ENCODE measurements at places on chromosomes 1 and 21. TPM values are rescaled to one million over a fixed set of nuclear protein-coding genes. Genes with fewer than 3 reads are reported as not detected.

Gene SERPINC1
- not detected for total RNA-seq

Gene NT5C1A
- not detected for total RNA-seq

Gene RNF186
- not detected for total RNA-seq

Gene OR2L13
- not detected for total RNA-seq

Gene SHISA4
- total RNA-seq, result 9.8 TPM

Gene ADGRL2
- total RNA-seq, result 103 TPM

Gene CR1L
- total RNA-seq, result not detected

Gene PRDM16
- 1.5 TPM for total RNA-seq

Gene FCMR
- total RNA-seq, result 0.73 TPM

GRCh38 chr1:220775240-220775853 lies 11.4 kb upstream of the MTARC1 start:
- no peaks in the 10 kb centered on the region for H3K27me3 ChIP-seq
- no peaks in the 10 kb centered on the region for H3K36me3 ChIP-seq
- no peaks in the 10 kb centered on the region for H3K4me1 ChIP-seq
- no peak for DNase-seq
- no peak overlapping the region for H3K4me3 ChIP-seq
- no peak overlapping the region for H3K27ac ChIP-seq

DNA sequence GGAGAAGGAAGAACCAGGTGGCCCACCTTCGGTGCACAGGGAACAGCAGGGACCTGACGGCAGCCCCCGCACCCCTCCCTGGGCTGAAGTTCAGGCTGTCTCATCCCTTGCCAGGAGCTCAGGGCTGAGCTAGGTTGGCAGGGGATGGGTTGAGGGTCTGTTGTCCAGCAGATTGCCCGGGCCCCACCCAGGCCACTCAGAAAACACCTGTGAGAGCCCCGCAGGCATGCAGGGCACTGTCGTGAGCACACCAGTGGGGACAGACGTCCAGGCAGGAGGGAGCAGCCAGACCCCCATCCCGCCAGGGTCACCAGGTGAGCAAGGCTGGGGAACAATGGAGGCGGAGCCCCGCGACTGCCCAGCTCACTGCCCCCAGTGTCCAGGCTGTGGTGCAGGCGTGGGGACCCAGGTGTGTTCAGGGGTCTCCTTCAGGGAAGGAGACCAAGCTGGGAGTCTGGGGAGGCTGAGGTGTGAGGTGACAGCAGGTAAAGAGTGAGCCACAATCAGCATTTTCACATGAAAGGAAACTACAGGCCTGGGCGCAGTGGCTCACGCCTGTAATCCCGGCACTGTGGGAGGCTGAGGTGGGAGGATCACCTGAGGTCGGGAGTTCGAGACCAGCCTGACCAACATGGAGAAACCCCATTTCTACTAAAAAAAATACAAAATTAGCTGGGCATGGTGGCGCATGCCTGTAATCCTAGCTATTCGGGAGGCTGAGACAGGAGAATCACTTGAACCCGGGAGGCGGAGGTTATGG lies 9.4 kb upstream of the SAMD11 start:
- no peak overlapping the region for H3K27ac ChIP-seq
- H3K36me3 ChIP-seq, result no peaks in the 10 kb centered on the region
- DNase-seq, result no peak
- H3K4me3 ChIP-seq, result no peak overlapping the region

GRCh38 chr1:17984583-17984982 lies 123.0 kb upstream of the IGSF21 start:
- no peak overlapping the region for H3K27ac ChIP-seq
- no peaks in the 10 kb centered on the region for H3K4me1 ChIP-seq
- no peaks in the 10 kb centered on the region for H3K27me3 ChIP-seq
- no peak overlapping the region for H3K4me3 ChIP-seq
- no peaks in the 10 kb centered on the region for H3K36me3 ChIP-seq

DNA sequence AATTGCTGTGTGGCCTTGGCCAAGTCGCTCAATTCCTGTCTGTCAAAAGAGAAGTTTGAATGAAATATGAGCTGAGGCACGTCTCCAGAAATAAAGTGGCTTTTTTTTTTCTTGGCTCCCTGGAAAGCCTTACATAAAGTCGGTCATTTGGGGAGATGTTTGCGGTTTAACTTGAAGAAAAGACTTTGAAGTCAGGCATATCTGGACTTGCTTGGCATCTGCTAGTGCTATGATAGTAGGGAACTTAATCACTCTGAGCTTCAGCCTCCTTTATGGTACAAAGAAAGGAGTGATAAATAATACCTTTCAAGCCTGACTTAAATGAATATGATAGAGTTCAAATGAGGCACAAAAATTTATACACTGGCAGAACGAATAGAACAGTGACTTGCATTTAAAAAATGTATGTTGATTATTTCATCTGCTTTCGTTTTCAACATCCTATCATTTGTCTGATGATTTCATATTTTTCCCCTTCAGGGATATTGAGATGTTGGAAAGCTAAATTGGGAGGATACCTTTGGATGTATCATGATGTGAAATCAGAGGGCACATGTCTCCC lies 60.2 kb downstream of the FASLG start:
- peak; percentile 92 for DNase-seq
- peaks cover 8% of the 10 kb centered on the region for H3K4me1 ChIP-seq
- no peaks in the 10 kb centered on the region for H3K36me3 ChIP-seq
- no peaks in the 10 kb centered on the region for H3K27me3 ChIP-seq

GRCh38 chr1:30971496-30971895 lies 62.9 kb upstream of the SDC3 start:
- no peaks in the 10 kb centered on the region for H3K27me3 ChIP-seq
- DNase-seq, result no peak
- H3K4me1 ChIP-seq, result peaks cover 18% of the 10 kb centered on the region
- no peak overlapping the region for H3K4me3 ChIP-seq
- no peak overlapping the region for H3K27ac ChIP-seq

- H3K36me3 ChIP-seq, result no peaks in the 10 kb centered on the region
- H3K27ac ChIP-seq, result peak overlapping the region; percentile 85
- H3K27me3 ChIP-seq, result peaks cover 3% of the 10 kb centered on the region
- H3K4me1 ChIP-seq, result peaks cover 23% of the 10 kb centered on the region
These were observed 19.8 kb downstream of the OLFML2B start for GRCh38 chr1:162003830-162004215.

GRCh38 chr21:45026066-45026745 lies 48.2 kb upstream of the ADARB1 start:
- no peak overlapping the region for H3K27ac ChIP-seq
- DNase-seq, result no peak
- no peak overlapping the region for H3K4me3 ChIP-seq
- peaks cover 4% of the 10 kb centered on the region for H3K4me1 ChIP-seq
- no peaks in the 10 kb centered on the region for H3K36me3 ChIP-seq

GRCh38 chr1:87728169-87728568 lies 399.5 kb downstream of the LMO4 start:
- H3K4me3 ChIP-seq, result no peak overlapping the region
- H3K36me3 ChIP-seq, result no peaks in the 10 kb centered on the region
- H3K27me3 ChIP-seq, result no peaks in the 10 kb centered on the region
- H3K27ac ChIP-seq, result no peak overlapping the region
- H3K4me1 ChIP-seq, result no peaks in the 10 kb centered on the region
- no peak for DNase-seq

DNA sequence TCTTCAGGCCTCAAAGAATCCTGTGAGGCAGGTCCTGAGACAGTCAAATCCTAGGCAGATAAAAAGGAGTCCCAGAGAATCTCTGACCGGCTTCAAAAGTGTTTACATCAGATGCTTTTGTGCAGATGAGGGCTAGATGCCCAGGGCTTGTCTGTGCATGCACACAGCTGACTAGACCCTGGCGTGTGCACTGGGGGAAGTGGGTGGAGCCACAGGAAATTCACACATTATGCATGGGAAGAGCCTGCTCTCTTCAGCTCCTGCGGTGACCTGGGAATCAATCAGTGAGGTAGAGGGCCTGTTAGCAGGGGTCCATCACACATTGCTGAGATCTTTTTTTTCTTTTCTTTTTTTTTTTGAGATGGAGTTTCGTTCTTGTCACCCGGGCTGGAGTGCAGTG lies 36.6 kb upstream of the NHLH2 start:
- no peaks in the 10 kb centered on the region for H3K36me3 ChIP-seq
- H3K4me3 ChIP-seq, result no peak overlapping the region
- DNase-seq, result no peak
- no peaks in the 10 kb centered on the region for H3K4me1 ChIP-seq
- H3K27ac ChIP-seq, result no peak overlapping the region

- DNase-seq, result no peak
- H3K36me3 ChIP-seq, result no peaks in the 10 kb centered on the region
- no peak overlapping the region for H3K4me3 ChIP-seq
- H3K27ac ChIP-seq, result no peak overlapping the region
- H3K27me3 ChIP-seq, result no peaks in the 10 kb centered on the region
These were observed 10.3 kb downstream of the C1orf141 start for GRCh38 chr1:67124455-67124854.

DNA sequence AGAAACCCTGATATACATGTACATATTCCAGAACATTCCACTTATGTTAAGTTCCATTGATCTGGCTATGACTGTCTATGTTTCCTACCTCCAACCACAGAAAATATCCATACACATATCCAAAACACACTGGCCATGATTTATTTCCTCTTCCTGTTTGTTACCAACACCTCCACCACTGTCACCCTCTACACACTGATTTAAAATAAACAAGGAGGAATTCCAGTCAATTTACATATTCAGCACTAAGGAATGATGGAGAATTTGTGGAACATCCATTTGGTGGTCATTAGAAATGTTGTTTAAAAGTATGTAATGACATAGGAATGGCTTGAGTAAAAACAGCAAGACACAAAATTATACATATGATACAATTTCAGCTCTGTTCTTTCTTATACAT lies 5.5 kb upstream of the STX6 start:
- DNase-seq, result peak; percentile 46
- H3K4me1 ChIP-seq, result no peaks in the 10 kb centered on the region
- peaks cover 4% of the 10 kb centered on the region for H3K27me3 ChIP-seq
- no peak overlapping the region for H3K27ac ChIP-seq
- no peak overlapping the region for H3K4me3 ChIP-seq

GRCh38 chr1:36377791-36378492 lies 7.8 kb downstream of the STK40 start:
- no peak overlapping the region for H3K4me3 ChIP-seq
- H3K27me3 ChIP-seq, result no peaks in the 10 kb centered on the region
- peaks cover 26% of the 10 kb centered on the region for H3K4me1 ChIP-seq

DNA sequence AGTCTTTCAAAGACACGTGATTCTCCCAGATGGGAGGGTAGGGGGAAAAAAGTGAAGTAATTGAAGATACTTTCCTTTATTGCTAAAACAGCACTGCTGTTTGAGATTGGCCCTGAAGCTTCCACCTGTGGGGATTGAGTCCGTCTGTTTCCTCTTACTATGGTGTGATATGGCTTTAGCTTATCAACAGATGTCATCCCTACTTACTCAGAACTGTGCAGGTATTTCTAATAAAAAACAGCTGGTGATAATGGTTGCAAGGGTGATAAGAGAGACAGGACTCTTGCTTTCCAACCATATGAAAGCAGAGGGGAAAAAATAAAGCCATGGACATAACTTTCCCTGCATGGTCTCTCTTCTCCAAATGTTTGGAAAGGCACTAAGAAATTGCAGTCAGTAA lies 41.7 kb upstream of the C8B start:
- no peak for DNase-seq
- no peaks in the 10 kb centered on the region for H3K4me1 ChIP-seq
- H3K27me3 ChIP-seq, result no peaks in the 10 kb centered on the region
- H3K36me3 ChIP-seq, result no peaks in the 10 kb centered on the region

DNA sequence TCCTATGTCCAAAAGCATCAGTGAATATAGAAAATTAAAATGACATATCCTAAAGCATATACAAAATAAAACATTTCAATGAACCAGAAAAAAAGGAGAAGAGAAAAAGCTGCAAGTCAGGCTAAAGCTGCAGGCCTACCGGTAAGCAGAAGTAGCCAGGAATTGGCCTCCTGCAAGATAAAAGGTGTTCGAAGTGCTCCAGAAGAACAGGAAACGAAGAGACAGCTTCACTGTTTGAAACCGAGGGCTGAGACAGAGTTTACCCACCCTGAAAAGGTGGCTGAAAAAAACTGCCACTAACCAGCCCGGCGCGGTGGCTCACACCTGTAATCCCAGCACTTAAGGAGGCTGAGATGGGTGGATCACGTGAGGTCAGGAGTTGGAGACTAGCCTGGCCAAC lies 37.4 kb downstream of the NSL1 start:
- no peaks in the 10 kb centered on the region for H3K27me3 ChIP-seq
- H3K4me1 ChIP-seq, result peaks cover 4% of the 10 kb centered on the region
- no peak for DNase-seq
- no peaks in the 10 kb centered on the region for H3K36me3 ChIP-seq

- H3K4me1 ChIP-seq, result no peaks in the 10 kb centered on the region
- no peak overlapping the region for H3K4me3 ChIP-seq
- no peak for DNase-seq
These were observed 81.7 kb downstream of the PGM1 start for GRCh38 chr1:63674865-63675419.

- H3K4me1 ChIP-seq, result no peaks in the 10 kb centered on the region
- no peaks in the 10 kb centered on the region for H3K27me3 ChIP-seq
- H3K27ac ChIP-seq, result no peak overlapping the region
- H3K4me3 ChIP-seq, result no peak overlapping the region
- no peaks in the 10 kb centered on the region for H3K36me3 ChIP-seq
These were observed 8.7 kb downstream of the ARID4B start for GRCh38 chr1:235319255-235319654.

- no peak overlapping the region for H3K4me3 ChIP-seq
- DNase-seq, result no peak
- H3K36me3 ChIP-seq, result no peaks in the 10 kb centered on the region
- peaks cover 15% of the 10 kb centered on the region for H3K27me3 ChIP-seq
- no peak overlapping the region for H3K27ac ChIP-seq
- H3K4me1 ChIP-seq, result no peaks in the 10 kb centered on the region
These were observed 2.3 kb downstream of the TNNI1 start for GRCh38 chr1:201419256-201419655.

- H3K27me3 ChIP-seq, result peaks cover 15% of the 10 kb centered on the region
- no peak overlapping the region for H3K4me3 ChIP-seq
- H3K36me3 ChIP-seq, result no peaks in the 10 kb centered on the region
- H3K27ac ChIP-seq, result no peak overlapping the region
These were observed 27.7 kb downstream of the PKP1 start for GRCh38 chr1:201310986-201311355.

GRCh38 chr1:109191377-109191776 lies 22.3 kb upstream of the SARS1 start:
- H3K27ac ChIP-seq, result no peak overlapping the region
- no peak overlapping the region for H3K4me3 ChIP-seq
- H3K36me3 ChIP-seq, result no peaks in the 10 kb centered on the region
- DNase-seq, result no peak
- peaks cover 7% of the 10 kb centered on the region for H3K4me1 ChIP-seq
- no peaks in the 10 kb centered on the region for H3K27me3 ChIP-seq

Measured in astrocyte (in vitro differentiated cells and primary cell).